ENCODE measurements at places on chromosomes 6 and 20. TPM values are rescaled to one million over a fixed set of nuclear protein-coding genes. Genes with fewer than 3 reads are reported as not detected.

DNA sequence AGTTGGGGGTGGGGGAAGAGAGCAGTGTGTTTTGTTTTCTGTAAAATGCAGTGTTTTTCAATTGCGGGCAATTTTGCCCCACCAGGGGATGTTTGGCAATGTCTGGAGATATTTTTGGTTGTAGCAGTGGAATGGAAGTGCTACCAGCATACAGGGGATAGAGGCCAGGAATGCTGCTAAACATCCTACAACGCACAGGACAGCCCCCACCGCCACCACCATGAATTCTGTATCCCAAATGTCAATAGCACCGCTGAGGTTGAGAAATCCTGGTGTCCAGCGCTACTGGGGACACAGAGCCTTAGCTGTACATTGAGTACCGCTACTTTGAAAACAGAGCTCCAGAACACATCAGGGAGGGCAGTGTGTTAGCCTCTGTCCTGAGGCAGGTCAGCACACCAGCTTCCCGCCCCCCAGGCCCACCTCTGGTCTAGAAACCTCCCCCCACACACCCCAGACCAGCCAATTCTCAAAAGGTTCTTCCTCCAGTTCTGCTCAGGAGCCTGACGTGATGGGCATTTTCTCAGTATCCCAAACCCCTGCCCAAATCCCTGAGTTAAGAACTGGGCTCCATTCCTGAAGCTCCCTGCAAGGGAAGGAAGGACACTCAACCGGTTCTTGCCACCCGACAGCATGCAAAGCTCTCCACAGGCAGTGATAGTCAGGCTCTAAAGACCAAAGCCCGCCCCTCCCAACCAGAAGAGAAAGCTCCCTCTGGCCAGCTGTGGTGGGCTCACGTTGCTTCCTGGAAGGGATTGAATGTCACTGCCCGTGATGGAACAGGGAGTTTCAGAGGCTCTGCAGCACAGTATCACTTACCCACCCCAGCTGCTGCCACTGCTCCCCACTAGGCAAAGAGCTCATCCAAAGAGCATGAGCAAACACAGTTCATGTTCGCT is 321.5 kb upstream of the JARID2 start:
- DNase-seq, result no peak

OPN5 gene
- not detected for total RNA-seq

RCAN2 gene
- 0.03 TPM for total RNA-seq

DNA sequence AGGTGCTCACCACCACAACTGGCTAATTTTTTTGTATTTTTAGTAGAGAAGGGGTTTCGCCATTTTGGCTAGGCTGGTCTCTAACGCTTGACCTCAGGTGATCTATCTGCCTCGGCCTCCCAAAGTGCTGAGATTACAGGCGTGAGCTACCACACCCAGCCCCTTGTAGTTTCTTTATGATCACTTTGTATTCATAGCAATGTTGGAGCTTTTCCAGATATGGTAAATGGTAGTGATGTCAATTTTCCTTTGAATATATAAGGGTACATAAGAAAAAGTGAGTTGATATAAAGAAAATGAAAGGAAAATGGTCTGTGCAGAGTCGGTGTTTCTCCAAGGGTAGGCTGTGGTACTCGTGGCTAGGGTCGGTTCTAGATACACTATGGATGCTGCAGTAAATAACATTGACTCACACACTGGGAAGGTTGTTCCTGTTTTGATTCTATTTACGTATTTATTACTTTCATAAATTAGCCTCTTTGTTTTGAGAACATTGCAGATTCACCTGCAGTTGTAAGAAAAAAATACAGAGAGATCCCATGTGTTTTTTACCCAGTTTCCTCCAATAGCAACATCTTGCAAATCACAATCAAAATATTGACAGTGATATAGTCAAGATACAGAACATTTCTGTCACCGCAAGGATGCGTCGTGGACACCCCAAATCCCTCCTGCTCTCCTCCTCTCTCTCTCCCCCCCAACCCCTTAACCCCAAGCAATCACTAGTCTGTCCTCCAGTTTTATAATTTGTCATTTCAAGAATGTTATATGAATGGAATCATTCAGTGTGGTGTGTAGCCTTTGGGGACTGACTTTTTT is 2.5 kb downstream of the ZNF831 start:
- DNase-seq, result no peak

GRCh38 chr20:24379484-24379927 is 89.9 kb upstream of the SYNDIG1 start:
- DNase-seq, result peak; percentile 53
